ENCODE measurements at places on chromosomes 12 and 14.
A peak's percentile ranks its signal among the peaks of the same experiment; 100 is the strongest.

GRCh38 chr12:124392667-124393413 lies 97.9 kb downstream of the RFLNA start:
- no peak for DNase-seq

DNA sequence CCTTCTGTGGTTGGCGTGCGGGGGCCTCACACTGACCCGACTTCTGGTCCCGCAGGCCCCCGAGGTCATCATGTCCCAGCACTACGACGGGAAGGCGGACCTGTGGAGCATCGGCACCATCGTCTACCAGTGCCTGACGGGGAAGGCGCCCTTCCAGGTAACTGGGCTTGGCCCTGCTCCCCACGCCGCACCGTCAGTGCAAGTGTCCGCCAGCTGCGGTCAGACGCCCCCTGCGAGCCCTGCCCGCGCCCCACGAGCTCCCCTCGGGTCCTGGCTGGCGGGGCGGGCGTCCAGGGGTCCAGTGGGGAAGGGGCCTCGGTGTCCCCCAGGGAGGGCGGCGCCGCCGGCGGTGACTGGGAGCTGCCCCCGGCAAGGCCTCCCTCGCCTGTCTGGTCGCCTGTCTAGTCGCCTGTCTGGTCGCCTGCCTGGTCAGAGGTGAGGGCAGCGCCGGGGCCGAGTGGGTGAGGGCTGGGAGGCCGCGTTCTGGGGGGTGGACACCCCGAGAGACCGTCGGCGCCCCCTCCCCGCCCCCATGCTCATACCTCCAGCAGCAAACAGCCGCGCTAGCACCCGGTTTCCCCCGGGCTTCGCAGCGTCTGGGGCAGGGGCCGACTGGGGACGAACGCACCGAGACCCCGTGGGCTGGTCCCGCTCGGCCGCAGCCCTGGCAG lies 14.8 kb downstream of the ULK1 start:
- no peak for DNase-seq

DNA sequence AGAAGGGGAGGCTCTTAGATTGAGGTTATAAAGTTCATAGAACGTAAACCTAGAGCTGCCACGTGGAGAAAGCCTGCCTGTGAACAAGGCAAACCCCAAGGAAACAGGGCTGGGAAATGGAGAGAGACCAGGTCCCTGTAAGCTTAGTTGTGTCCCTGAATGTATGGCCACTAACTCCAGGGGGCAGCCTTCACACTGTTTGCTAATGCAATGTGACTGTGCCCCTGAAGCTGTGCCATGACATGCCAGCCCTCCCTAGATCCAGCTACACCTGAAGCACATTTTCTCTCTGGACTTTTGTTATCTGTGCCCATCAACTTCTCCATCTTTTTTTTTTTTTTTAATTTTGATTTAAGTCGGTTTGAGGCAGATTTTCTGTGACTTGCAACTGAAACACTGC lies 60.6 kb upstream of the TMCC3 start:
- DNase-seq: peak; percentile 43

- DNase-seq: no peak
Measured at GRCh38 chr12:1947081-1947480, 28.6 kb upstream of the CACNA2D4 start.

- no peak for DNase-seq
Measured at GRCh38 chr12:70854138-70854537, 66.4 kb downstream of the PTPRR start.

DNA sequence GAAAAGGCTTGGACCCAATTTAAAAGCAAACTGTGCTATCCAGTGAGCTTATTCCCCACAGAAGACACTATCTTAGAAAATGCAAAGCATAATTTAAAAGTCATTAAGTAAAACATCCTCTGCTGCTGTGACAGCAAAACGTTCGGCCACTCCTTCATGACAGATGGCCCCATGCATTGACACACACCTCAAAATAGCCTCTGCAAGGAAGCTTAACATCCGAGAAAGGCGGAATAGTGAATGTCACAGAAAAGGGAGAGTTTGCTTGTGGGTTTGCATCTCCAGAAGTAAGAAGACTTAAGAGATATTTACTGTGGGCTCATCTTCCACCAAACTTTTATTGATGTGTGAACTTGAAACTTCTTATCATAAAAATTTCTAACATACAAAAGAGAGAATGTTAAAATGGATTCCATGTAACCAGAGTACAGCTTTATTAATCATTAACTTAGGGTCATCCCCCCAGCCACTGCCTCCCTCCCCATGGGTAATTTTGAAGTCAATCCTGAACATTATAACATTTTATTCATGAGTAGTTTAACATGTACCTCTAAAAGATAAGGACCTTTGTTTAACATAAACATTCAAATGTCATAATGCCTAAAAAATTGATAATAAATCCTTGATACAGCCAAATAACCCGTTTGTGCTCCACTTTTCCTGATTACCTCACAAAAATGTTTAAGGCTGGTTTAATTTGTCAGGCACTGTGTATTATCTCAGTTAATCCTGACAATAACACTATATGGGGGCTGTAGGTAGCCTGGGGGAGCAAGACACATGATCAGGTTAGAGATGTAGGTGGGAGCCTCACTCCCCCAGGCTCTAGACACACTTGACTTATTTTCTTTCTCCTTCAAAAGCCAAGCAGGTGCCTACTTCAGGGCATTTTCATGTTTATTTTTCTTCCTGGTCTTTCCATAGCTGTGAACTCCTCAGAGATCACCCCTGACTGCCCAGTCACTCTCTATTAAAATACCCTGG lies 119.7 kb upstream of the TMCC3 start:
- no peak for DNase-seq

DNA sequence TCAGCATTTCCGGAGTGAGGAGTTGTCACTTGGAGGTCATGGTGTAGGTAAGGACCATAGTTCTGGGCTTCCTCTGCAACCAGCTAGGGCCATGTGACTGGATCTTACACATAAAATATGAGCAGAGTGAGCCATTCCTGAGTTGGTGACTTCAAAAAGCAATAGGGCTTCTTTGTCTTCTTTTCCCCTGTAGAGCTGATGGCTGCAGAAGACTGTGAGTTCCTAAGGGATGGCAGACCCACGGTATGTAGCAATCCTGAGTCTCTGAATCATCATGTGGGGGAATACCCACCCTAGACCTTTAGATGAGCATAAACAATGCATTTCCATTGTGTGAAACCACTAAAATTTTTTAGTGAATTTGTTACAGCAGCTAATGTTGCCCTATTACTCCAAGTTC lies 151.1 kb upstream of the TBX3 start:
- no peak for DNase-seq

- DNase-seq: no peak
Measured at GRCh38 chr12:122072031-122072970, 6.3 kb upstream of the MLXIP start.

DNA sequence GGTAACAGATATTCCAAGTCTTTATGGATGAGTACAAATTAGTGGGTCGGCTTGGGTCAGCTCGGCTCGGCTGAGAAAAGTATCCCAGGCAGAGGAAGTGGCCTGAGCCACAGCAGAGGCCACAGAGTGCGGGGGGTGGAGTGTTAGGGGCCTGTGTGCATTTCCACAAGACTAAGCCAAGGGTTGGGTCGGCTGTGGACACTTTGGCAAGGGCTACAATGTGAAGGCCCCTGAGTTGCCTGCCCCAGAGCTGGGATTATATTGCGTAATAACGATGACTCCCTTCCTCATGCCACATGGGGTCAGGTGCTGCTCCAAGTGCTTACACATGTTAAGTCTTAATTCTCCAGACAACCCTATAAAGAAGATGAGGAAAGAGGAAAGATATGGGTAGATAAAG lies 11.4 kb downstream of the EVL start:
- no peak for DNase-seq

DNA sequence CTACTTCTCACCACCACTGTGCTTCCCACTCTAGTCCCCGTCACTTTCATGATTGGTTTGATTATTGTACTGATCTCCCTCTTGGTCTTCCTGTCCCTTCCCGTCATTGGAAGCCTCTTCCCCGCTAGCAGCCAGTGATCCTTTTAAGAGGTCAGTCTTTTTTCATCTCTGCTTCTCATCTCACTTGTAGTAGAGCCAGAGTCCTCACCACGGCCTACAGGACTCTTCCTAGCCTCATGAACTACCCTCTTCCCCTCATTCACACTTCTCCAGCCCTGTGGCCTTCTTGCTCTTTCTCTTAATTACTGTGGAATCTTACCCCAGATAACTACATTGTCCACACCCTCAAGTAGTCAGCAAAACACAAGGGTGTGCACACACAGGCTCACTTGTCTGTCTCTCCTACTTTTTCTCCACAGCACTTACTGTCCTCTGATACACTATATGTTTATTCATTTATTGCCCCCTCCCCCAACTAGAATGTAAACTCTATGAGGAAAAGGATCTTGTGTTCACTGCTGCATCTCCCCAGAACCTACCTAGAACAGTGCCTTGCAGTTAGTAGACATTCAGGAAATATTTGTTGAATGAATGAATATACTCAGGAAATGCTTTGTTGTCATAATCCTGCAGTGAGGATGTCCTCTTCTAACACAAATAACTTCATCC lies 66.3 kb downstream of the CKB start:
- no peak for DNase-seq

- no peak for DNase-seq
Measured at GRCh38 chr12:14638066-14638465, 58.3 kb downstream of the GUCY2C start.

GRCh38 chr12:52582971-52583456 lies 9.4 kb upstream of the KRT74 start:
- peak; percentile 78 for DNase-seq

- DNase-seq: no peak
Measured at GRCh38 chr12:92866418-92866817, 62.7 kb downstream of the EEA1 start.

DNA sequence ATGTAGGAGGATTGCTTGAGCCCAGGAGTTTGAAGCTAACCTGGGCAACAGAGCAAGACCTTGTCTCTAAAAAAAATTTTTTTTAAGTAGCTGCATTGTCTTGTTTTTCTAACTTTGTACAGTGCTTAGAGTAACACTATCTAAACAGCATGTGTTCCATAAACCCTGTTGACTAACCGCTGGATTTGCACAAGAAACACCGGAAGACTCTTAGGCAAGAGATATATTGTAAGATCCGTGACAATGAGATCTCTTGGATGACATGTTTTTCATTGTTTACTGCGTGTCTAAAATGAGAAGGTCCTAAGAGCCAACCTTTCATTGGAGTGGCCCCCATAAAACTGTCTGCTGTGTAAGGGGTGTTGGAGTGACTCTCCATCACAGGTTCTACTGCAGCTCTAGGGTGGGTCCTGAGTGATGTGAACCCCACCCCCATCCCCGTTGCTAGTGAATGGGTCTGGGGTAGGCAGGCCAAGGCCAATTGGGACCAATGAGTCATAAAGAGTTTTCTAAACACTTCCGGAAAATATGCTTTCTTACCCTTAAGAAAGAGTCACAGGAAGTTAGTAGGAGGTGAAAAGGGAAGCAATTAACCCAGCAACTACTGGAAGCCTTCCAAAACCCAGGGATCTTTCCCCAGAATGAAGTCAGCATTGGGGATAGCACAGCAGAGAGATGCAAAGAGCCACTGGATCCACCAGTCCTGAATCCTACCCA lies 24.3 kb upstream of the PCNX1 start:
- DNase-seq: peak; percentile 38

DNA sequence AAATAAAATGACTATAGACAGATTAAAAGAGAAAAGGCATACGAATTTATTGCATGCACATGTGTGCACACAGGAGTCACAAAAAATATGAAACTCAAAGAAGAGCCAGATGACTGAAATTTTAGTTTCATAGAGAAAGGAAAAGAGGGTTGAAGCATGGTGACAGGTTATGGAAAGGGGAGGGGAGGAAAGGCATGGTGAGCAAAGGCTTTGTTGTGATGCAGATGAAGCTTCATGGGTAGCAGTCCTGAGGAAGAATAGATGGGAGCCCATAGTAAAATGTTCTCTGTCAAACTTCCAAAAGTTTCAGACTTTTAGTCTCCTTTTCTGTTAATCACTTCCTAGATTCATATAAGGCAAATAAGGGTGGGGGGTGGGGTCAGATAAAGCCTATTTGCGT lies 612.7 kb upstream of the ATP2B1 start:
- DNase-seq: no peak

DNA sequence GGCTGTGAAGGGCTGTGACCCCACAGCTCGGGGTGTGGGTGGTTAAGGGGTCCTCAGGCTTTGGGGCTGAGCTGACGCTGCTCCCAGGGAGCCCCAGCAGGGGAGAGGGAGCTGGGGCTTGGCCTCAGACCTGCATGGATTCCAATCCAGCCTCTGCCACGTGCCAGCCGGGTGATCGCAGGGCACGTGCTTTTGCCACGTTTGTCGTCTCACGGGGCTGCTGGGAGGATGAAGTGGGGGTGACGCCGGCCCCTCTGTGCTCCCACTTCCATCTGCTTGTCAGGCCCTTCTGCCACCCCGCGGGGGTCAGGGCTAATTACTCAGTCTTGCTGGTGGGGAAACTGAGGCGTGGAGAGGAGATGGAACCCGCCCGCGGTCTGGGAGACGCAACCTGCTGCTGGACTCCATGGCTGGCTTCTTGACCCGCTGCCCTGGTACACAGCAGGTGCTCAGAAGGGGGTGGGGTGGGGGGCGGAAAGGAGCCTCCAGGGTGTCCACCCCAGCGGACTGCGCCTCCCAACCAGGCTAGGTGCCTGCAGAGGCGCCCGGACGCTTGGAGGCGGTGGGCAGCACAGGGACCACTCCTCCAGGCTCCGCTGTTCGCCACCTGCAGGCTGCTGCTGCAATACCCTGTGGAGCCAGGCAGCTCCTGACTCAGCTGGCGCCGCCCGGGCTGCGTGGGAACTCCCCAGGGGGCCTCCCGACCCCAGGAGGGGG lies 36.4 kb upstream of the PRIMA1 start:
- DNase-seq: no peak

DNA sequence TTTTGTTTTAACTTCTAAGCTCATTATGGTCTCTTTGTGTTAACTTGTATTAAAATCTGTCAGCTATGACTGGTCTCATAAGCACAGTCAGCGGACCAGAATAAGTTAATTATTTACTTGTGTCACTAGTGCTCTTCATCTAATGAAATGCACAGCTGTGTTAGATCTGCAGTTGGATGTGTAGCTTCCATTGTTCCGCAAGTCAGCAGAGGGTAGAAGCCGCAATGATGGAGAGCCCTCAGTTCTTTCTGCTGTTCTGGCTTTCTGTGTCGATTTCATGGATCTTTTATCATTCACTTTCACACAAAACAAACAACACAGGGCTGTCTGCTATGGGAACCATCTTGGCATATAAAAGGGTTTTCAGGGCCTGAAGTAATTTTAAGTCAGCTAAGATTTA lies 89.3 kb upstream of the RFX4 start:
- no peak for DNase-seq

Data from activated T-cell treated with anti-CD3 and anti-CD28 coated beads, Interleukin-2, amount 50 U/mL, for 48 hours (primary cell).